GM23338 (cell line): ENCODE measurements at places on chromosomes 6 and 20. TPM values are rescaled to one million over a fixed set of nuclear protein-coding genes. Genes with fewer than 3 reads are reported as not detected.

- DNase-seq: no peak
These were observed 123.9 kb downstream of the MAFB start for GRCh38 chr20:40565001-40565681.

GRCh38 chr20:34295284-34295683 lies 7.9 kb downstream of the AHCY start:
- DNase-seq: no peak

- DNase-seq: no peak
These were observed 150.4 kb upstream of the BMP5 start for GRCh38 chr6:56025795-56026194.

DNA sequence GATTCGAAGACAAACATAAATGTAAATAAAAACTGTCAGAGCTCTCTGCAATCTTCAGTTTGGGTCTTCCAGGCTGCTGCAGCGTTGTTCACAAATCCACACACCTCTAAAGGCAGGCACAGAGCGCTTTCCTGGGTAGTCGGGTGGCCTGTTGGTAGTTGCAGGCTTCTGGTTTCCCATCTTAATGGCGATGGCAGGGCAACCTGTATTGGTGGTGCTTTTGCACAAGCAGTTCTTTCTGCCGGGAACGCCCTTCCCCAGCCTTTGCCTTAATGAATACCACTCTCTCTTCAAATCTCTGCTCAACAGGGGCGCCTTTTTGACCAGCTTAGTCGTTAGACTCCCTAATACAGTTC lies 723 bp upstream of the IFT52 start:
- DNase-seq: peak; percentile 47

DNA sequence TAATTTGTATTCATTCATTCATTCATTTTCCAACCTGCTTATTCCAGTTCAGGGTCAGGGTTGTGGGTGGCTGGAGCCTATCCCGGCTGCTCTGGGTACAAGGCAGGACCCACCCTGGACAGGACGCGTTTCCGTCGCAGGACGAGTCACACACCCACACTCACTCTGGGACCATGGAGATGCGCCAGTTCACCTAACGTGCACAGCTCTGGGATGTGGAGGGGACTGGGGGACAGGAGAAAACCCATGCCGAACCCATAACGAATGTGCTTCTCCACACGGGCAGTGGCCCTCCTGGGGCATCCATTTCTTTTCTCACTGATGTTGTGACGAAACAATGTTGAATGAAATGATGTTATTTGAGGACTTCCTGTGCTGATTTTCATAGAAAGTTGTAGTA lies 26.5 kb downstream of the ERMARD start:
- no peak for DNase-seq

Gene IL17F
- total RNA-seq: not detected in 2 replicates

DNA sequence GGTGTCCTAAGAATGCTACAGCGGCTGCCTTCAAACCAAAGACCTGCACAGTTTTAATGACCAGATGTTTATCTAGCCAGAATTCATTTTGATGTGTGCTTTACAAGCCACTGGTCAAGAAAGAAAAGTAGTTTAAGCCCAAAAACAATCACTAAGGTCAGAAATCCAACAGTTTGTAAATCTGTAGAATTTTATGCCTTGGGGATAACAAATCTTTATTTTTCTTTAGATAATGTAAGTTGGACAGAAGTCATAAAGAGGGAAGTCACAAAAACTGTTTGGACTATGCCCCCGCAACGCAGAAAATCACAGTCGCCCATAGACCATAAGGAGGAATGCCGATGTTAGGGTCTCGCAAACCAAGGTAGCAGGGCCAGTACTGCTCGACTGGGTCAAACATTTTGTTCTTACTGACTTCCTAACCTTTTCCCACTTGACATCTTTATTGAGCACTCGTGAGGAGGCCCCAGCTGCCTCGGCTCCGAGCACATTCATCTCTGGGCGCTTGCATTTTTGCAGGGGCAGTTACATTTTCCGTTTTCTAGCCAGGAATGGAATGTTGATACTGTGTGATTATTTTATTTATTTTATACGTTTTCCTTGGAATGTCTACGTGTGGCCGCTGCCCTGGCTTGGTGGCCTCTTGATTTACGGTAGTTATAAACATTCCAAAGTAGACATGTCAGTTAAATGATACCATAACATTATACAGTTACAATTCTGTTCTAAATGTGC lies 56.7 kb upstream of the APCDD1L start:
- no peak for DNase-seq

- no peak for DNase-seq
These were observed 185.8 kb upstream of the TENT5A start for GRCh38 chr6:81938014-81938856.

Gene NNAT
- total RNA-seq: 1.6 and 4.3 TPM in 2 replicates

Gene CALHM5
- total RNA-seq: 0.10 and 0.16 TPM in 2 replicates

GRCh38 chr6:32146287-32146686 lies 5.5 kb downstream of the PRRT1 start:
- no peak for DNase-seq

DNA sequence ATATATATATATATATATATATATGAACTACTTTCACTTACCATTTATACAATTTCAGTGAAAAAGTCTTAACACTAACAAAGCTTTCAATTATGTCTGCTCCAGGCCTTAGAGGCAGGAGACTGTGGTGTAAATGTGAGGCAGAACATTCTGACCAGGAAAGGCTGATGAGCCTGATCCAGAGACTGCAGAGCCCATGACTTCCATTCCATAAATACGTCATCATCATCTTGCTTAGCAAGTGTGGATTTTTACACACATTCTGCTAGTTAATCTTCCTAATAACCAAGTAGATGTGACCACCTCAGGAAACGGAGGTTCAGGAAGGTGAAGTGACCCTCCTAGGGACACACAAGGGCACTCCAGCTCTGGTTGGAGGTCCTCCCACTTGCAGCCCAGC lies 14.9 kb downstream of the TRERF1 start:
- DNase-seq: no peak

GRCh38 chr6:169832247-169832948 lies 81.0 kb downstream of the ERMARD start:
- DNase-seq: no peak

Gene PCMTD2
- total RNA-seq: 76.1 and 104 TPM in 2 replicates

- DNase-seq: no peak
These were observed 563.1 kb downstream of the RFPL4B start for GRCh38 chr6:112910256-112910655.

Gene UTRN
- total RNA-seq: 86.8 and 121 TPM in 2 replicates

- DNase-seq: peak; percentile 63
These were observed 402 bp downstream of the ZBTB12 start for GRCh38 chr6:31901415-31901952.

GRCh38 chr20:10978713-10979112 lies 304.9 kb upstream of the JAG1 start:
- no peak for DNase-seq

DNA sequence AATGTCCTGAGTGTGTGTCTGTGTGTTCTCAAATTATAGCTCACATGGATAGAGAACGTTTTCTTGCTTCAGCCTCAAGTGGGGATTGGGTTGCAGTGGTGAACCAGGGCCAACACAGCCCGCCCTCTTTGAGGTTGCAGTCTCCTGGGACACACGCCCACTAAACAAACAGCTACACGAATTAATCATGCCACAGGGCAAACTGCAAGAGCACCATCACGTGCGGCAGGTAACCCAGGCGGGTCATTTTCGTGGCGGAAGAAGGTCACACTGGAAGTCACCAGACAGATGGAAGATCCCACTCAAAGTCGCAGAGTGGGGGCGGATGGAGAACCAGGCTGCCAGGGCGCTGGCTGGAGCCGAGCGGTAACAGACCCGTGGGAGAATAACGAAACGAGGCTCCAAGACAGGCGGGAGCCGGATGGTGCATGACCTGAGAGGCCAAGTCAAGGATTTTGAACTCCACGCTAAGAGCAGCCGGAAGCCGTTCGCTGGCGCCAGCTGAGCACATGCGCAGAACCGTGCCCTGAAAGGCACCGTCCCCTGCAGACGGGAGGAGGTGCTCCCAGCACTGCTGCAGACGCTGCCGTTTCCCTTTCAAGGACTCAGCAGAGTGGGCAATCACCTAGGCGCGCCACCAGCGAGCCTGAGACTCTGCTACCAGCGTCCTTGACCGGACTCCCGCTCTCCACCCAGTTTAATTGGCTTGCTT lies 10.7 kb downstream of the DLL1 start:
- DNase-seq: no peak

DNA sequence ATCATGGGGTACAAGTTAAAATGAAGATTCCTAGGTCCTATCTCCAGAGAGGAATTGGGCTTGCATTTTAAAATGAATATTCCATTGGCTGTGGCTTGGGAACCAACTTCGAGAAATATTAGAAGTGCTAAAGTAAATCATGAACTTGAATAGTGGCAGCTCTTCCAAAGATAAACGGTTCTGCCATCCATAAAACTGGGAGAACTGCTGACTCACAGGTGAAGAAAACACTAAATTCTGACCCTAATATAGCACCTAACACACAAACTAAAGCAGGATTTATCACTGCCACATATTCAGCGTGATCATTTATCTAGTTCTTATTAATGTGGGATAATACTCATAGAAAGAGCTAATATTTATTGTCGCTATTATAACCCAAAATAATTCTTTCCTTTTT lies 508.1 kb upstream of the ID4 start:
- DNase-seq: no peak

- DNase-seq: no peak
These were observed 23.0 kb upstream of the RBPJL start for GRCh38 chr20:45283551-45284057.

- DNase-seq: no peak
These were observed 74.1 kb upstream of the MAP7 start for GRCh38 chr6:136624347-136624746.

GRCh38 chr20:59125332-59125731 lies 38.3 kb upstream of the ZNF831 start:
- no peak for DNase-seq

GRCh38 chr6:6436366-6436765 lies 115.9 kb upstream of the F13A1 start:
- no peak for DNase-seq

DNA sequence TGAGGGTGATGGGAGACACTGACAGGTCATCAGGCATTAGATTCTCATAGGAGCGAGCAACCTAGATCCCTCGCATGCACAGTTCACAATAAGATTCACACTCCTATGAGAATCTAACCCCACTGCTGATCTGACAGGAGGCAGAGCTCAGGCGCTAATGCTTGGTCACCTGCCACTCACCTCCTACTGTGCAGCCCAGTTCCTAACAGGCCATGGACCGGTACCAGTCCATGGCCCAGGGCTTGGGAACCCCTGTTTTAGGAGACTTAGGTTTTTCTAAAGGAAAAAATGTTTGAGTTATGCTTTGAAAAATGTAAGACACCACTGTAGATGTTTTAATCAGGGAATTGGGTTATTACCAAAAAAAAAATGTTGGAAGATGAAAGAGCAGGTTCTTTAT lies 6.7 kb downstream of the HLA-E start:
- no peak for DNase-seq

GRCh38 chr6:1749041-1749440 lies 139.3 kb downstream of the FOXC1 start:
- DNase-seq: no peak

- DNase-seq: peak; percentile 50
These were observed 97.4 kb upstream of the JARID2 start for GRCh38 chr6:15148356-15148946.

Gene ZNF831
- total RNA-seq: not detected in 2 replicates

DNA sequence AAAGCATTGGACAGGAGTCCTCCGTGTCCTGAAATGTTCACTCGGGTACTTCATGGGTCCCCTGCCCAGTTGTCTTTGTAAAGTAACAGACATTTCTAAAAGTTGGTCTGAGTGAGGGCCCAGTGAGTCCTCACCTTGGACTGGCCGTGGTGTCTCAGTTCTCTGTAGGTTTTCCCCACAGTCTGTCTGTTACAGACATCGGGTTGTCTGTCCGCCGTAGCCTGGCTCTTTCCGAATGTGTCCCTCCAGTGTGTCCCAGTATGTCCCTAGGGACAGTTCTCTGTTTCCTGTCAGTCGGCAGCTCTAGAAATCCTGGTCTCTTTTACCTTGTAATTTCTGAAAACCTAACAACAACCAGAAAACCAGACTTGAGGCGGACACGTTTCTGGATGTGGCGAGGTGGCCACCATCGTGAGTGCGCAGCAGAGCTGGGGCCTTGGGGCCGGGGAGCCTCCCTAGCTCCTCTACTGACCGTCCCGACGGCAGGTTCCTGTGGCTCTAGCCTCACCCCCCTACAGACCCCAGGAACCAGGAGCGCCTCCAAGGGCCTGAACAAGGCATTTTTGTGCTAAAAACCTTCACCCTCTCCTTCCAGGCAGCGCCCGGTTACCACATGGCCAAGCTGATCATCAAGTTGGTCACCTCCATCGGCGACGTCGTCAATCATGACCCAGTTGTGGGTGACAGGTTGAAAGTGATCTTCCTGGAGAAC lies 42.2 kb downstream of the PYGB start:
- peak; percentile 33 for DNase-seq

- no peak for DNase-seq
These were observed 443.8 kb downstream of the HAO1 start for GRCh38 chr20:7496394-7496991.

Gene VSTM2L
- total RNA-seq: 0.43 and 1.9 TPM in 2 replicates

DNA sequence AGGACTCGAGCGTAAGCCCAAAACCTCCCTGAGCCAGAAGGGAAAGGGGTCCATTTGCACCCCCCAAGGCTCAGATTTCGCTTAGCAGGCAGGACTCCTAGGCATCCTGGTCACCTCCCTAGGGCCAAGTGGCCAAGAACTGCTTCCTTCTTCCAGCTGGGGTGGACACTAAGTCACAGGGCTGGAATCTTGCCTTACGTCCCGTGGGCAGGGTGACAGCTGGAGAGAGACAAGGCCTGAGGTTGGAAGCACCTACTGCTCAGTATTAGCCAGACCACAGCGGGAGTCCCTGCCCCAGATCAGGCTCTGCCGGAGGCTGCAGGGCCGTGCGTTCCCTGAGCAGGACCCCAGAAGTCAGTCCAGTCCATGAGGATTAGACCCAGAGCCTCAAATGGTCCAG lies 19.7 kb downstream of the LAMA5 start:
- DNase-seq: no peak

GRCh38 chr6:15511248-15512125 lies 151.3 kb downstream of the DTNBP1 start:
- no peak for DNase-seq

DNA sequence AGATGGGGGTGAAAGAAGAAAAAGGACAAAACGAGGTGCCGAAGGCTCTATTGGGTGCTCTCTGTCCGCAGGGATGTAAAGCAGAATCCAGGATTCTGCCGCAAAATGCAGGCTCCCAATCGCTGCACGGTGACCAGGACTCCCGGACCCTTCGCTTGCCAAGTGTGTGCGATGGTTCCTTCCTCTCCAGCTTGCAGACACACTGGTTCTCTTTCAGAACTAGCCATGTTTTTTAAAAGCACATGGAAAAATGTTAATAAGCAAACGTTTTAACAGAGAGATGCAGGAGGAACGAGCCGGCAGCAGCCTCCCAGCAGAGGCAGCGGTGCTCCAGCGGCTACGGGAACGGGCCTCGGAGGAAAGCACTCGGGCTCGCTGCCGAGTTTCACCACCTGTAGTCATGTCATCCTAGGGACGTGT lies 59.6 kb downstream of the ZNF831 start:
- peak; percentile 44 for DNase-seq

DNA sequence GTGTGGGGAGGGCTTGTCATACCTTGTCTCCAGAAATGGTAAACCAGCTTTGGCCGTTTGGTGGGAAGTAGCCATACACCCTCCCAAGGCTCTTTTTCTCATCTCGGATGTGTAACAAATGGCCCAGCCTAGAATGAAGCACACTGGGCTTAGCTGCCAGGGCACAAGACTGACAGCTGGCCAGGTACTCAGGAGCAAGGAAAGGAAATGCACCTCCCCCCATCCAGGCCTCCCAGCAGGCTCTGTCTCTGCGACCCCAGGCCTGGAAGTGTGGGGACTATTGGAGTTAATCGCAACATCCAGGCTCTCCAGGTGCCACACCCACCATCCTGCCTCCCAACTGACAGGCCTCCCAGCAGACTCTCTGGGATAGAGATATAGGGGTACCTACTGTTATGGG lies 43.0 kb downstream of the MRS2 start:
- peak; percentile 32 for DNase-seq
